ENCODE measurements at places on chromosomes 6 and 20. TPM values are rescaled to one million over a fixed set of nuclear protein-coding genes. Genes with fewer than 3 reads are reported as not detected.

TNXB gene
- total RNA-seq = 214 TPM

GCM1 gene
- total RNA-seq = not detected

TIAM2 gene
- 5.9 TPM for total RNA-seq

- H3K36me3 ChIP-seq = no peaks in the 10 kb centered on the region
- no peaks in the 10 kb centered on the region for H3K4me1 ChIP-seq
- H3K27ac ChIP-seq = no peak overlapping the region
Observed at GRCh38 chr6:119742188-119742803, 392.7 kb upstream of the MAN1A1 start.

DNA sequence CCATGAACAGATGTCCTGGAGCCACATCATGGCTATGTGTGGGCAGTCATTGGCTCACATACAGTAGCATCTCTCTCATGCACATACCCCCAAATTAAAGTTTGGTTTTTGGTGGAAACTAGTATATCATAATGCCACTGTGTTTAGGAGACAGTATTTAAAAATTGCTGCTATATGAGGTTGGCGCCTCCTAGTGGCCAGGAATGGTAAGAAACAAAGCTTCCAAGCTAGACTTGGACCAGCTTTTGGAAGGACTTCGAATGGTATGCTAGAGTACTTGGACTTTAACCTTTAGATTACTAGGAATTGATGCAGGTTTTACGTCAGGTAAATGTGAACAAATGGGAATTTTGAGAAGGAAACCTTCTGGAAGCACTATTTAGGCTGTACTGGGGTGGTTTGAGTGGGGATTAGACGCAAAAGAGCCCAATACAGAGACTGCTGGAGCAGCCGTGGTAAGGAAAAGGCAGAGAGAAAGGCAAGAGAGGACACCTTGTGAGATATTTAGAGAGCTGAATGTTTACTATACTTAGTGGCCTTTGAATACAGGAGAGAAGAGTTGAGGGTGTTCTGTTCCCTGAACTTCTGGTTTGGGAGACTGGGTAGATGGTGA, 23.8 kb downstream of the PRSS35 start:
- peak; percentile 87 for DNase-seq
- H3K36me3 ChIP-seq = no peaks in the 10 kb centered on the region
- no peaks in the 10 kb centered on the region for H3K4me1 ChIP-seq
- no peak overlapping the region for H3K27ac ChIP-seq
- H3K4me3 ChIP-seq = no peak overlapping the region

- no peaks in the 10 kb centered on the region for H3K4me1 ChIP-seq
- no peak for DNase-seq
- no peak overlapping the region for H3K4me3 ChIP-seq
- H3K27me3 ChIP-seq = peaks cover 3% of the 10 kb centered on the region
- no peaks in the 10 kb centered on the region for H3K36me3 ChIP-seq
Observed at GRCh38 chr6:10315034-10315433, 99.8 kb downstream of the TFAP2A start.

DNA sequence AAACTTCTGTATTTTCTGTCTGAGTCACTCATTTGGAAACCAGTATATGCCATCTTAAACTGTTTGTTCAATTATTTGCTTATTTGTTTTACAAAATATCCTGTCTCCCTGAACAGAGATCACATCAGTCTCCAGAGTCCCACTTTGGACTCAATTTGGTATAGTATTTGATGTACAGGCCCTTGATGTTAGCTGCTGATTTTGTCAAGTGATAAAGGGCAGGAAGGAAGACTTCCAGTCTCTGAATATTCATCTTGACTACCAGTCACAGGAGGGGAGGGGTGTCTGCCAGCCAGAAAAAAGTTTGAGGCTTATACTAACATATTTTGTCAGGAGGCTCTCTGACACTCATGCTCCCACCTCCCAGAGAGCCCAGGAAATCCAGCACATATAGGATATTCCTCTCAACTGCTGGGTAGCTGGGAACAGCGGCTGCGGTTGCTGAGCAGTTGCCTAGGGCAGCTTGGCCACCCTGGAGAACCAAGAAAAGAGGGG, 376.8 kb upstream of the RUNX2 start:
- H3K4me3 ChIP-seq = no peak overlapping the region
- no peaks in the 10 kb centered on the region for H3K4me1 ChIP-seq
- no peak overlapping the region for H3K27ac ChIP-seq
- DNase-seq = no peak
- H3K27me3 ChIP-seq = no peaks in the 10 kb centered on the region
- H3K36me3 ChIP-seq = no peaks in the 10 kb centered on the region
